ENCODE measurements at places on chromosomes 1 and 21.

GRCh38 chr1:40239626-40240025 is 8.1 kb upstream of the TMCO2 start:
- DNase-seq: no peak

DNA sequence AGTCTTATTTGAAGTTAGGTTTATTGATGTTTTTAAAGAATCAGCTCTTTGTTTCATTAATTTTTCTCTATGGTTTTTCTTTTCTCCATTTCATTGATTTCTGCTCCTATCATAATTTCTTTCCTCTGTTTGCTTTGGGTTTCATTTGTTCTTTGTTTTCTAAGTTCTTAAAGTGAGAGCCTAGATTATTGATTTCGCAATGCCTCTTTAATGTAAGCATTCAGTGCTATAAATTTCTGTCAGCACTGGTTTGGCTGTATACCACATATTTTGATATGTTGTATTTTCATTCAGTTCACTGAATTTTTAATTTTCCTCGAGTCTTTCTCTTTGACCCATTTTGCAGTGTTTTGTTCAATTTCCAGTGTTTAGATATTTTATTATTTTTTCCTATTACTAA is 68.7 kb downstream of the DNAH14 start:
- no peak for DNase-seq

GRCh38 chr1:150695561-150695960 is 1.4 kb downstream of the GOLPH3L start:
- no peak for DNase-seq

- no peak for DNase-seq
These were observed 221.3 kb downstream of the PBX1 start for GRCh38 chr1:164780111-164780812.

DNA sequence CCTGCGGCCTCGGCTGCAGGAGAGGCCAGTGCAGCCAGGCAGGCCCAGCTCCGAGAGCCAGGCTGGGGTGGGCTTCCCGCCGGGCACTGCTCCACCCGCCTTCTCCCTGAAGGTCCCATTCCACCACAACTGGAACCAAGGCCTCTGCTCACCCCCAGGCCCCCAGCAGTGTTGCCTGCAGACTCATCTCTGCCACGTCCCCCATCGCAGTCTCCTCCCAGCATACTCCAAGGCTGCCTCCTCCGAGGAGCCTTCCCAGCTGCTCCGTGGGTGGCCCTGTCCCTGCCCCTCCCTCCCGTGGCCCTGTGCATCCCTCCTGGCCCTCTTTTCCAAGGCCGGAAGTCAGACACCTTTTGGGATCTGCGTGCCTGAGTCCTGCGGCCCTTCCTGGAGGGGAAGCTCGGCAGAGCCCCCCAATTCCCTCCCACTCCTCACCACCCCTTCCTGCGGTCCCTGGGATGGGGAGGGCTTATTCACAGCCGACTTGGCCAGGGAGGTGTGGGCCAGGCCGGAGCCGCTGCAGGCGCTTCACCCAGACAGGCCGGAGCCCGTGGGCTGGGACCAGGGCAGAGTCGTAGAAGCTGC is 47.6 kb downstream of the SLX9 start:
- no peak for DNase-seq

DNA sequence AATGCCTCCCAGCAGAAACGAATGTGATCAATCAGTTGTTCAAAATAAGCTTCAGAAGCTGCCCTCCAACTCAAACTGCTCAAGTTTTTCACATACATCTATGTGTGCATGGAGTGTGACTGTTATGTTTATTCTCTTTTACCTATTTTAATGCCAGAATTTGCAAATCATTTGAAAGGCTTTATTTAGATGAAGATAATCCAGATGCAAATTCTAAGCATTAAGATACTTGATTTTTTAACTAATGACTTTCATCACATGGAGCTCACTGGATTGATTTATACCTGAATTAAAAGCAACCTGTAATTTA is 69.5 kb downstream of the PLD5 start:
- DNase-seq: no peak

GRCh38 chr21:44920694-44921604 is at the start of gene ITGB2:
ITGB2 (minus strand) TSS chr21:44920899; CDS start chr21:44910782, 10,117 bp downstream.
- no peak for DNase-seq

GRCh38 chr1:188652678-188653077 is 1823.9 kb downstream of the PLA2G4A start:
- no peak for DNase-seq

GRCh38 chr1:30929135-30929889 is 20.8 kb upstream of the SDC3 start:
- peak; percentile 38 for DNase-seq

DNA sequence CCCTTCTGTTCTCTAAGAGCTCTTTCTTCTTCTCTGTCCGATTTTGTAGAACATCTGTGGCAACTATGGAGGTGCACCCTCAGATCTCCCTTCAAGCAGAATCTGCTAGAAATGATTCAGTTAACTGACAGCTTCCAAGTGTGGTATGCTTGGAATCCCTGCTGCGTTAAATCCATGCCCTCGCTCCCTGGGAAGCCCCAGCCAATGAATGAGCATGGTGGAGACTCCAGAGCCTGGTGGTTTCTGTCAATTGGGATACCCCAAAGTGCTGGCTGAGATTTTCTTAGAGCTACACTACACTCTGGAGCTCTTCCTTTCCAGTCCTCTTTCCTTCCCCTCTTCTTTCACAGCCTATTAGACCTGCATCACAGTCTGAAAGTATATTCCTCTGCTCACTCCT is 116.3 kb upstream of the C1orf21 start:
- DNase-seq: no peak

DNA sequence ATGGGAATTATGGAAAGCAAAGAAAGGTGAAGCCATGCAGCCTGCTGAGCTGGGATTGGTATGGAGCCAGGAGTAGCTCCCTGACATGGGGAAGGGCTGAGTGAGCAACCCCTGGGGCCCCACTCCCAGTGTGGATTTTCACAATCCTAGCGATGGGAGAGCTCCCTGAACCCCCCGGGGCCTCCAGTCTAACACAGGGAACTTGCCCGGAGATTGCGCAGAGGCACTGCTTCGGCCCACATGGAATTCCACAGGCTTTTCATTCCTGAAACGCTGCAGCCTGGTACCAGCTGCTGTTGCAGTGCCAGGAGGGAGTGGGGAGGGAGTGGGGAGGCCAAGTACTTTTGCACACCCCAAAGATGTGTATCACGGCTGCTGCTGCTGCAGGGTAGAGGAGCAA is 110.4 kb upstream of the C21orf91 start:
- DNase-seq: no peak

DNA sequence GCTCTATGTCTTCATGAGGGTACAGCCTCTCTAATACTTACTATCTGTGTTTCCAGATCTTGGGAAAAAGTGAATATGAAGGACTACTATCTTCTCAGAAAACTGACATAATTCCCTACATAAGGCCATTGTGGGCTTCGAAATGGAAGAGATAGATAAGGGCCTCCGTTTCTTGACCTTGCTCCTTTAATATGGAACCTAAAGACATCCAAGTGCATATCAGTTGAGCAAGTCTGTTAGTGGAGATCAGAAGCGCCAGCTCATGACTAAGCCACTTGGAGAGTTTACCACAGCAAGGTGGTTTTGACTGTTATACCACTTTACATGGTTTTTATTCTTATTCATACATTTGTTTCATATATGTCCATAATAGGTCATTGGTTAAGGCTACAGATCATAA is 35.3 kb upstream of the FCER1A start:
- DNase-seq: no peak

DNA sequence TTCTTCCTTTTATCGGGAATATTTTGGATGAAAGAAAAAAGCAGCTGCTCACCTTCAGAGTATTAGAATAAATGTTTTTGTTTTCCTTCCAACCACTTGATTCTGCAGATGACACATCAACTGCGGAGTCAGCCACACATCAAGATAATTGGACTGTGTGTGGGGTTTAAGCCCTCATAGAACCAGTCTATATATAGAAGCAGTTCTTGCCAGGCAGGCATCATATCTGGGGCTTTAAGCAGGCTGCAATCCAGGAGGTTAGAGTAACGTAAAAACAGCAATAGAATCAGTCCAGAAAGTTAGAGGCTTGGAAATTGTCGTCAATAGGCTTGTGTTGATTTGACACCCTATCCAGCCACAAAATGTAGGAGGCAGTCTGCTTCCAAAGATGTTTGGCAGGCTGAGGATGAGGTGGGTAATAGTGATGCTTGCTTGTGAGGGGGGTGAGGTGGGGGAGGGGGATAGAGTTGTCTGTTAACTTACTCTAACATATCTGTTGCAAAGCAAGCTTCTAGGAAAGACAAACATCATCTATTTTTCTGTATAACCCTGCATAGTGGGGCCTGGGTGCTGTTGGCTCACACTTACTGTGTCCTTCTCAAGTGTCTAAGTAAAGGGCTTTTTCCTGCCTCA is 64.8 kb downstream of the PEX14 start:
- peak; percentile 43 for DNase-seq

GRCh38 chr1:15042866-15043265 is 110.7 kb upstream of the TMEM51 start:
- DNase-seq: no peak
